Activated CD8-positive, alpha-beta T cell treated with anti-CD3 and anti-CD28 coated beads for 36 hours (primary cell): ENCODE measurements at places on chromosomes 5 and 9.
A peak's percentile ranks its signal among the peaks of the same experiment; 100 is the strongest.

DNA sequence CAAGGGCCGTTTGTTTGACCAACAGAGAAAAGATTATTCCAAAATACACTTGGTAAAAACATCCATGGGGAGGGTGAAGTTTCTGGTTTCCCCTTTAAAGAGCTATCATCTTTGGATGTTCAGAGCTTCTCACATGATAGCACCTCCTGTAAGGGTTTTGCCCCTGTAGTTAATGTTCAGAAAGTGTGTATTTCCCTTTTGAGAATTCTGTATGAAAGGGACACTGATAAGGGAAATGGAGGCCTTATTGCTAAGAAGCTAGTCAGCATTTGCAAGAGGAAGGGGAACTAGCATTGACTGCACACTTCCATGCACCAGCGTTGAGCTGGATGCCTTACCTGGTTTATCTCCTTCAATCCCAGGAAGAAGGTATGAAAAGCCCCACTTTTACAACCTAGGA lies 31.5 kb upstream of the C5orf58 start:
- DNase-seq: no peak

DNA sequence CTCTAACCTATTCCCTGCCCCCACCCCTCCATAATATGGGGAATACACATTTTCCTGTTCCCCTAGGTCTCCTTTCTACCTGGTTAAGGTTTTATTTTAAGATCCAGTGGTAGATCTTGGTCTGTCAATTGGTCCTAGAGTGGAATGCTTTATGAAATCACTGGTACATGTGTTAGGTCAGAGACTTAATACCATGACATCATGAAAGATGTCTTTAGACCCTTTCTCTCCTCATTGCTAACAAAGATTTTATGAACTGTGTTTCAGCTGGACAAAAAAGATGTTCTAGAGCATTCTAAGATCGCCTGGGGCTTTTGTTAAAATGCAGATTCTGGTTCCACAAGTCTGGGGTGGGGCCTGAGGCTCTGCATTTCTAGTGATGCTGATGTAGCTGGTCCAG lies 9.1 kb downstream of the GSN start:
- no peak for DNase-seq

DNA sequence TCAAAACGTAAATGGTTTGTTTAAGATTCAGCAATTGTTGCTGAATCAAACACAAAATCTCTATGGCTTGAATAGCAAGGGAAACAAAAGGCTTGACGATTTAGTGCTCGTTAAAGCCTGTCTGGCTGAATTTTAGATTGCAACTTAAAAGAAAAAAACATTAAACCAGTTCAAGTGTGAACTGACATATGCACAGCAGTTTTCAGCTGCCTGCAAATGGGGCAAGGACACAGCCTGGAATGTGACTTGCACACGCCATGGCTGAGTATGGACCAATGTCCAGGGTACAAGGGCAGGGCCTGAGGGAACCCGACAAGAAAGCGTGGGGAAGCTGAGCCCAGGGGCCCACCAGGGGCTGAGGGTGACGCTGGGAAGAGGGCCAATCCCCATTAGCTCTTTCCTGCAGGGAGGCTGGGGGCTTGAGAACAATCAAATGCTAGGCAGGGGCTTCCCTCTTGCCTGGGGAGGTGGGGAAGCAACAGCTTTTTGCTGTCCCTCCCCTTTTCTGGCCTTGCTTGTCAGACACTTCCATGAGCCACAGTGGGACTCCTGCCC lies 89.6 kb upstream of the LRRTM2 start:
- DNase-seq: no peak

GRCh38 chr5:131677115-131677514 lies 42.1 kb upstream of the RAPGEF6 start:
- no peak for DNase-seq

DNA sequence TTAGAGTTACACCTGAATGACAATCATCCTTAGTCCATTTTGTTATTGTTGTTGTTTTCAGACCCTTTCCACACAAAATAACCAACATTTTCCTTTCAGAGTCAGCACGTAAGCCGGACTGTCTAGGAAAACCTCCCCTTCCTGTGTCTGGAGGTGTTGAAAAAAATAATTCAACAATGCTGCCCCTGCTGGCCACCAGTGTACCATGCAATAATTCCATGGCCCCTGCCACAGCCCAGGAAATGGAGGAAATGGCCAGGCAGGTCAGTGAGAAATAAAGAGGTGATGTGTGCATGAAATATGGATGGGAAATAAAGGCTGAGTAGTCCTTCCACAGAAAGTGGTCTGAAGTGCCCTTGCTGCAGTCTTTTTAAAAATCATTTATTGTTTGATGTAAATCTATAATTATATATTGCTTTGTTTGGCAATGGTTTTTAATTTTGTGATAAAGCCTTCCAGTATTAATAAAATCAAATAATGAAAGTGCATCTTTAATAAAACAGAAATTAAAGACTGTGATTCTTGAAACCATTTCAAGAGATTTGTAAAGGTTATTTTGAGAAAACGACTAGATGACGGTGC lies 152.8 kb upstream of the PAPPA start:
- peak; percentile 4 for DNase-seq

GRCh38 chr9:36781533-36781932 lies 208.8 kb downstream of the MELK start:
- no peak for DNase-seq

DNA sequence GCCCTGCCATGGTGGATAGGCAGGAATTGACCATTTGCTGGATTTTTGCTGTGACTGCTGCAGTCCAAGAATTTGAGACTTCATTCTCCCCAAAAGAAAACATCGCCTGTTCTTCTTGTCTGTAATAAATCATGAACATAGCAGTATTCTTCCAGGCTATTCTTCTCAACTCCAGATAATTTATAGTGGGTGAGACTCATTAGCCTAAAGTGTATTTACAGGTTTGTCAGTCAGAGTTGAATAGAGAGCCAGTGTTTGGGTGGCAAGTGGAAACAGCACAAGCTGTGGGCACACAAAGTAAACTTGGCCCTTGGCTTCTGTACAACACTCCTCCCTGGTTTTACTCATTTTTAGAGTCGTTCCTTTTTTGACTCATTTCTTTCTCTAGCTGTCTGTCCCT lies 128.2 kb upstream of the VCAN start:
- no peak for DNase-seq

- DNase-seq: no peak
Measured at GRCh38 chr9:35026671-35027070, 37.1 kb downstream of the DNAJB5 start.

- DNase-seq: no peak
Measured at GRCh38 chr9:2964470-2964869, 120.6 kb upstream of the PUM3 start.

DNA sequence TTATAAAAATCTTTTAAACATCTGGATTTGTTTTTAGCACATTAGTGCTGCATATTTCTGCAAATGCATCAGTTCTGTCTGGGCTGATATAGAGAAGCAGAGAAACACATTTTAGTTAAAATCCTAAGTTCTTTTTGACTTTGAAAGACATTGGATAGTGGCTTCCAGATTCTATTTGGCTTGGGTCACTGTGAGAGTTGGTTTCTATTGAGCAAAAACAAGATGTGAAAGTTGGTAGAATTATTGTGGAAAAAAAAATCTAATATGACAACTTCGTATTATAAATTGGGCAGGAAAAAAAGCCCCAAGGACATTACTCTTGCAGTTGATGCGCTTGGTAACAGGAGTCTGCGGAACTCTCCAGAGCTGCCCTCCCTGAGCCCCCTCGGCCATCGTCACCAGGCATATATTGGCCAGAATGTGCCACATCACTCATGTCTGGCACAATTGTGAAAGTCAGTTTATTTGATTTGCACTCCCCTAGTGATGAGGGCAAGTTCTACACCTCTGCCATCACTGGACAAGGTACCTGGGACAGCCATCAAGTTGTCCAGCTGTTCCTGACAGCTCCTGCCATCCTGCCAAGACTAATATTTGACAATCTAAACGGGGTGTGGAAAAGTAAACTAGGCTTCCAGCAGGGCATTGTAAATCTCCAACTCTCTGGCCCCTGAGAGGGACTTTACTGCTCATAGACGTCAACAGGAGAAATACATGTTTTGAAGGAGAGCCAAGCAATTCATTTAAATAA lies 334.5 kb downstream of the TENT4A start:
- DNase-seq: no peak

- no peak for DNase-seq
Measured at GRCh38 chr9:93319301-93319991, 132.0 kb upstream of the FAM120A start.
